ENCODE measurements at places on chromosomes 1 and 21.

- DNase-seq: peak; percentile 44
Observed at GRCh38 chr21:29436143-29436542, 137.4 kb downstream of the BACH1 start.

DNA sequence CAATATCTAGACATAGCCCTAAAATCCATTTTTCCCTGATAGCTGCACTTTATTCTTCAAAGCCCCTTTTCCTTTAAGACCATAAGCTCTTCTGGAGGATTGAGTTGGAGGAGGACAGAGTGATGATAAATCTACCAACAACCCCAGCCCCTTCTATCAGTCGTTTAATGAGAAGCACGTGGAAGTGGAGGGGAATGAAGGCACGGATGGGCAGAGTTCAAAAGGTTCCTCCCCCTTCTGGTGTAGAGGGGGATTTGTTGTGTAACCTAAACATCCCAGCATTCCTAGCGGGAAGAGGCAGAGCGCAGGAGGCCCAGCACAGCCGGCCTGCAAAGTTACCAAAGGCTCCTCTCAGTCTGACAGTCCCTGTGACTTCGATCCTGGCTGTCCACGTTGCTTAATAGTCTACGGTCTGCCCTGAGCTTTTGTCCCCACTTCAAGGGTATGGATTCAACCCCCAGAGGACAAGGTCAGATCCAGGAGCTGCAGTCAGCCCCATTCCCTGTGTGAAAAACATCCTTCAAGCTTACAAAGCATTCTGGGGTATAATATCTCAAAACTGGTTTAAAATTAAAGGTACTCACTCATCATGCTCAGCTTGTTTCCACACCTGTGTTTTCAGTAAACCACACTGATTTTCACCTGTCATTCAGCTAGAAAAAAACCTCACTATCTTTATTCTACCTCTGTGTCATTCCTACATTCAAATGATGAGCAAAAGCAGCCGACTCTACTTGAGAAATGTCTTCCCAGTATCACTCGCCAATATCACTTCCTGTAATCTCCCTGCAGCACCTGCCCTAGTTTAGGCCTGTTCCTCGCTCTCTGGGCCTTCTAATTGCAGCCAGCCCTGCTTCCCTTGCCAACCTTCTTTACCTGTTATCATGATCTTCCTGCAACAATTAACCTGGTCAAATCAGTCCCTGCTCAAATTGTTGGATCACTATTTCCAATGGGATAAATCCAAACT, 117.9 kb downstream of the PLPP3 start:
- no peak for DNase-seq

DNA sequence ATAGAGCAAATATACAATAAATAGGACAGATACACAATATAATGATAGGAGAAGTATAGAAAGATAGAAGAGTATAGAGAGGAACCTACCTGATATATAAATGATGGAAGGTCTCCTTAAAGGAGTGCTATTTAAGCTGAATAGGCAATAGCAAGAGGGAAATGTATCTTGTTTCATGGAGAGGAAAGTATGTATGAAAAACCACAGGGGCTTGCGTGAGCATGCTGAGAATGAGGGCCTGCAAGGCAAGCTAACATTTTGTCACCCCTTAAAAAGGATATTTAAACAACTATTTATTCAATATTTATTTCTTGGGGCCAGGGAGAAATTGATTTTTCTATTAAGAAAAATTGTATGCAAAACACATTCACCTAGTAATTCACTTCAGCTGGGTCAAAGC, 150.9 kb upstream of the ZRANB2 start:
- DNase-seq: no peak

DNA sequence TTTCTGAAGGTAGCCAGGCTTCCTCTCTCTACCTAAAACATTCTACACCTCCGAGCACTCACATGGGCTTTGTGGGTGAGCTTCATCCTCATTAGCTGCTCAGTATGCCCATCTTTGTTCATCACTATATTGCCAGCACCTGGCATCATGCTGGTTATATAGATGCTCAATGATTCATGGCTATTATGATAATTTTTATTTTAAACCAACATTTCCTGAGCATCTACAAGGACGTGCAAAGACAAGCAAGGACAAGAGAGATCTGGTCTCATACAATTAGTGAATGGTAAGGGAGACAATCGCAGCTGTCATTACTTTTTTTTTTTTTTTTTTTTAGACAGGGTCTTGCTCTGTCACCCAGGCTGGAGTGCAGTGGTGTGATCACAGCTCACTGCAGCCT, 11.3 kb upstream of the QSOX1 start:
- DNase-seq: no peak

DNA sequence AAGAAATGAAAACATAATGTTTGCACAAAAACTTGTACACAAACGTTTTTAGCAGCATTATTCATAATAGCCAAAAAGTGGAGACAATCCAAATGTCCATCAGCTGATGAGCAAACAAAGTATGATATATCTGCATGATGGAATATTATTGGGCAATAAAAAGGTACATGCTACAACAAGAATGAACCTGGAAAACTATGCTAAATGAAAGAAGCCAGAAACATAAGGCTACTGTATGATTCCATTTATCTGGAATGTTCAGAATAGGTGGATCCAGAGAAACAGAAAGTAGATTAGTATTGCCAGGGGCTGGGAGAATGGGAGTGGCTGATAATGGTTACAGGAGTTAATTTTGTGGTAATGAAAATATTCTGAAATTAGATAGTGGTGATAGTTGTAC, 19.0 kb downstream of the FBXO28 start:
- no peak for DNase-seq

DNA sequence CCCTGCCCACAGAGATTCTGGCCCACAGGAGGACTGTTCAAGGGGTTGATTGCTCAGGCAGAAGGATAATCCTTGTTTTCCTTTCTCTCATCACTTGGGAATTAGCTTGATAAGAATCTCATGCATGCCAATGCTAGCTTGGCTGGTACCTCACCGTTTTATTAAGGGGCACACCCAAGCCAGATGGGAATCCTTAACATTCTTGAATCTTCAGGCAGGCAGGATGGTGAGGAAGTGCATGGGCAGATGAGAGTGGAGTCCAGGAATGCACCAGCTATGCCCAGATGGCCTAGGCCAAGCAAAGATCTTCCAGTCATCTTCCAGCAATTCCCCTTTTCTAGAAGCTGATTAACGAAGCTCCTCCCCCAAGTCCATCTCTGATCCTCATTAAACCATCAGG, 4.1 kb upstream of the LCE7A start:
- no peak for DNase-seq

GRCh38 chr1:222096883-222097282, 355.0 kb upstream of the DUSP10 start:
- DNase-seq: no peak

DNA sequence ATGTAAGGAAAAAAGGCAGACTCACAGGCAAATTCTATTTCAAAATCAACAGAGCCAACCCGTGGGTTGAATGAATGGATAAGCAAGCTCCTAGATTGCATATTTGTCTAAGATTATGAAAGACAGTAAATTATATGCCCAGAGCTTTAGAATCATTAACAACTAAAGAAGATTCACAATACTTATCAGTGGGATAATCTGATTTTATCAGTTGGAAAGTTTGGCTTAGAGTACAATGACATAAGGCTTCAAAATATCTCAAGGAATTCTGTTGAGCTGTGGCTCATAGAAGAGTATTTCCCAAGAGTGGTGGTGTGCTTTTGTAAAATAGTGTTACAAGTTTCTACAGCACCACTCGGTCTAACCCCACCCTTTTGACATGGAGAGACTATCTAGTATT, 85.5 kb downstream of the ADAMTS1 start:
- no peak for DNase-seq

DNA sequence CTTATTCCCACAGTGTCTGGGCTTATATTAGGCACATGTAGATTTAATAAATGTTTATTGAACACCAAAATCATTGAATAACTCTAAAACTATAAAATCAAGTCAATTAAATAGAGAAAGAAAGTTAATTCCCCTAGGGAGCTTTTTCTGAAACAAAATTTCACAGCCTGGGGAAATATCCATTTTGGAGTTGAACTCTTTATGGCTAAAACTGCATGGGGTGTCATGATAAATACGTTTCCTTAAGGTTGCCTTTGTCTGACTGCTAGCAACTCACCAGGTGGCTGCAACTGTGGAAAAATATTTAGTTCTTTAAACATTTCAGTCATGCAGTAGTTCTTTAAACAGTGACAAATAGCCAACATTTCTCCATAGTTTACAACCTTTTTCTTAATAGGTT, 496.1 kb downstream of the LRRIQ3 start:
- no peak for DNase-seq

DNA sequence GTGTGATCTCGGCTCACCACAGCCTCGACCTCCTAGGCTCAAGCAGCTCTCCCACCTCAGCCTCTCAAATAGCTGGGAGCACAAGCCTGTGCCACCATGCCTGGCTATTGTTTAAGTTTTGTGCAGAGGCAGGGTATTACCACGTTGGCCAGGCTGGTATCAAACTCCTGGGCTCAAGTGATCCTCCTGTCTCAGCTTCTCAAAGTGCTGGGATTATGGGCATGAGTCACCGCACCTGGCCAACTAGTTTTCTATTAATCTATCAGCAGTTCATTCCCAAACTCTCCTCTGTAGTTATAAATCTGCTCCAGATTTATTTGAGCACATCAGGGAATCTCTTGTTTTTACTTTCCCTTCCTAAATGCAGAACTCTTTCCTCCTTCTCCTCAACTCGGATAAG, 443.8 kb downstream of the PRDM2 start:
- DNase-seq: no peak

GRCh38 chr1:207996636-207997035, 85.7 kb upstream of the CD34 start:
- no peak for DNase-seq

DNA sequence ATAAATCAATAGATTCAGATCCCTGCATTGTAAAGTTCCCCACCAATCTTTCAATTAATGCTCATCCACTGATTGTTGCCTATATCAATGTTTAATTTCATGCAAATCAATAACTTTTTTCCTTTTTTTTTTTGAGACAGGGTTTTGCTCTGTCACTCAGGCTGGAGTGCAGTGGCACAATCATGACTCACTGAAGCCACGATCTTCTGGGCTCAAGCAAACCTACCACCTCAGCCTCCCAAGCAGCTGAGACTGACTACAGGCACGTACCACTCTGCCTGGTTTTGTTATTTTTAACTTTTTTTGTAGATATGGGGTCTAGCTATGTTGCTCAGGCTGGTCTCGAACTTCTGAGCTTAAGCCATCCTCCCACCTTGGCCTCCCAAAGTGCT, 25.7 kb downstream of the DIO1 start:
- no peak for DNase-seq

GRCh38 chr1:178959543-178960460, 65.9 kb upstream of the FAM20B start:
- no peak for DNase-seq

DNA sequence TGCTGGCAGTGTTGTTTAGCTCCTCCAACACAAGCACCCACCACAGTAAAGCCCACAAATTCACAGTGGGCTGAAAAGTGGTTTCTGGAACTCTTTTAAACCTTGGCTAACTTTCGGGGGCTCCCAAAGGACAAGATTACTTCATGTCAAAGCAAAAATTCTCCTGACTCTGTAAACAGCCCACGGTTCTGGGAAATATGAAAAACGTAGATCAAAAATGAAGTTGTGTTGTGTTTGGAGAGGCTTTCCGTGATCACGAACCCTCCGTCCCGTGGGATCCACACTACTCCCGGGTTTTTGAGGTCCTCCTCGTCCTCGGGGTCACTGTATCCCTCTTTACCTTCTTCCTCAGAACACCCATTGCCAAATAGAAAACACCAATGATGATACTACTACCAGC, 159.0 kb upstream of the RUNX1 start:
- no peak for DNase-seq

DNA sequence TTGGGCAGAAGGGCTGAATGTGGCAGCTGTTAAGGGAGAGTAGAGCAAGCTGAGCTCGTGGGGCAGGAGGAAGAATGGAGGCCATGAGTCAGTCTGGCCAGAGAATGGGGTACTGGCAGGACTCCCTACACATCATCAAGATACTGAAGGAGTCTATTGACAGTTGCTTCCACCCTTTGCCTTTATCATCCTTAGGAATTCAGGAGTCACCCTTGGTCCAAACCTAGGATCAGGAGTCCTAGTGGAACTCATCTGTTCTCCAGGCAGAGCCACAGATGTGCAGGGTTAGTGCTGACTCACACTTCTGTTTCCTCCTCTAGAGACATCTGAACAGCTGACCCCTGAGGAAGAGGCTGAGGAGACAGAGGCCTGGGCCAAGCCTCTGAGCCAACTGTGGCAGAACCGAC, 18.7 kb upstream of the ST3GAL3 start:
- no peak for DNase-seq
